ENCODE measurements at places on chromosomes 1 and 21.
A peak's percentile ranks its signal among the peaks of the same experiment; 100 is the strongest.

GRCh38 chr1:54619749-54620148 lies 3.6 kb downstream of the FAM151A start:
- DNase-seq: no peak

GRCh38 chr1:13761883-13762282 lies 61.9 kb downstream of the PRDM2 start:
- no peak for DNase-seq

- DNase-seq: no peak
These were observed 111.2 kb upstream of the OLIG2 start for GRCh38 chr21:32914424-32915039.

- DNase-seq: no peak
These were observed 46.6 kb upstream of the LYST start for GRCh38 chr1:235913311-235913710.

DNA sequence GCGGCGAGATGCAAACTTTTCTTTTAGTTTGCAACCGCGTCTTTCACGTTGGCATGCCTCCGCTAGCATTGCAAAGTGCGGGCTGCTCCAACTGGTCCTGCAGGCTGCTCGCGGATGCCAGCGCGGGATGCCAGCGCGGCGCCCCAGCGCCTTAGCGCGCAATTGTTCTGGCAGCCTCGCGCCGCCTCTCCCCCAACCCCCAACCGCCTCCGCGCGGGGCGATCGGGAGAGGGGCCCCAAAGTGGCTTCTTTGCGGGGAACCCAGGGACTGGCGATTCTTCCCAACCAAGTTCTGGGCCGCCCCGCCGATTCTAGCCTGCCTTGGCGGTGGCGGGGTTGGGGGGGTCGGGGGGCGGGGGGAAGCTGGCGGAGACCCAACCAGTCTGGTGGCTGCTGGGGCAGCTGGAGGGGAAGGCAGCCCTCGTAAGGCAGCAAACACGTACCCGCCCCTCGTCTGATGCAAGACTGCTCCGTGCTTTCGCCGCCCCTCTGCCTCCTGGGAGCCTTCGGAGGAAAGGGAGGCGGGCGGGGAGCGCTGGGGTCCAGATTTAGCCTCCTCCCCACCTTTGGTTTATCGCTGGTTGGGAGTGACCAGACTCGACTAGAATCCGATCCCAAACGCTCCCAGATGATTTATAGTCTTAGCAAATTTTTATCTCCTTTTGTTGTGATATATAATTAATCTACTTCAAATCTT lies 756 bp downstream of the PHGDH start:
- DNase-seq: peak; percentile 80

DNA sequence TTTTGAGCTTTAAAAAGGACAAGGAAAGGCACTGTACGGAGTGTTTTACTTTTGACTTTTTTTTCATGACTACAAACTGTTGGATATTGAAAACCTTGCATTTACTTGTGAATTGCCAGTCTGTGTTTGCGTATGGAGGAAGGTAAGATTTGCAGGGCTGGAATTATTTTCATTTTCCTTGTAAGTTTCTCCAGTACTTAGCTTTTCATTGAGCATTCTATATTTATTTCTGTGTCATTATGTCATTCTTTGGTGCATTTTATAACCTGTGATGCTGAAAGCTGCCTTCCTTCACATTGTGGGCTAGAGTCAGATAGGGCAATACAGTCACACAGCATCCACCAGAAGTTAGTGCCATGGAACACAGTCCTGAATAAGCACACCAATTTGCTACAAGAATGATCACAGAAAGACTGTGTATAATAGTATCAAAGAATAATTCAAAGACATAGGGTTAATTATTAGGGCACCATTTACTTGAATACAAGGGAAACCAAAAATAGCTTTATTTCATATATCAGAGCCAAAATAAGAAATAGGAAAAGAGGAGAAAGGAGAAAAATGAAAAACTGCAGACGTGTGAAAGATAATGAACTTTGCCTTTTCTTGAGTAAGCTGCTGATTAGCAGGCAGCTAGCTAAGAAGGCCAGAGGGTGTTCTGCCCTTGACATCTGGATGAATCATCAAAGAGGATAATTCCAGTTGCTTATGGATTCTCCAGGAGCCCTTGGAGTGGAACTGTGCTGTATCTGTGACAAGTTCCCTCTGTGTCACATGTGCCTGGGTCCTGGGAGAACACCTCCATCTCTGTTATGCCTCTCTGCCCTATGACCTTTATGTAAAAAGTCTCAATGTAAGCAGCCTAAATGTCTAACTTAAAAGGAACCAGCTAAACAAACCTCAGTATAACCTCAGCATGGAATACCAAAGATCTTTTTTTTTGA lies 8.0 kb upstream of the FAM20B start:
- DNase-seq: no peak

GRCh38 chr21:43764576-43765495 lies 11.3 kb downstream of the CSTB start:
- no peak for DNase-seq

DNA sequence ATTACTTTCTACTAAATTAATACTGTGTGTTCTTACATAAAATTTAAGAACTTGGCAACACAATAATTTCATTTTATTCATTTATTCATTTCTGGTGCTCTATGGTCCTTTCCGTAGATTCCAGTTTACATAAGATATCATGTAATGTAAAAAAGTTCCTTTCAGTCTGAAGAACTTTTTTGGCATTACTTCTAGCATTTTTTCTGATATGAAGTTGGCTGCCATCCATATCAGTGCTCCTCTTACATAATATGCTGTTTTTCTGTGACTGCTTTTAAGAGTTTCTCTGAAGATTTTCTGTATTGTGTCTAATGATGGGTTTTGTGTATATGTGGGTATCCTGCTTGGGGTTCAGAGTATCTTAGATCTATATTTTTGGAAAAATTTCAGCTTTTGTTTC lies 34.8 kb downstream of the LIN9 start:
- no peak for DNase-seq

DNA sequence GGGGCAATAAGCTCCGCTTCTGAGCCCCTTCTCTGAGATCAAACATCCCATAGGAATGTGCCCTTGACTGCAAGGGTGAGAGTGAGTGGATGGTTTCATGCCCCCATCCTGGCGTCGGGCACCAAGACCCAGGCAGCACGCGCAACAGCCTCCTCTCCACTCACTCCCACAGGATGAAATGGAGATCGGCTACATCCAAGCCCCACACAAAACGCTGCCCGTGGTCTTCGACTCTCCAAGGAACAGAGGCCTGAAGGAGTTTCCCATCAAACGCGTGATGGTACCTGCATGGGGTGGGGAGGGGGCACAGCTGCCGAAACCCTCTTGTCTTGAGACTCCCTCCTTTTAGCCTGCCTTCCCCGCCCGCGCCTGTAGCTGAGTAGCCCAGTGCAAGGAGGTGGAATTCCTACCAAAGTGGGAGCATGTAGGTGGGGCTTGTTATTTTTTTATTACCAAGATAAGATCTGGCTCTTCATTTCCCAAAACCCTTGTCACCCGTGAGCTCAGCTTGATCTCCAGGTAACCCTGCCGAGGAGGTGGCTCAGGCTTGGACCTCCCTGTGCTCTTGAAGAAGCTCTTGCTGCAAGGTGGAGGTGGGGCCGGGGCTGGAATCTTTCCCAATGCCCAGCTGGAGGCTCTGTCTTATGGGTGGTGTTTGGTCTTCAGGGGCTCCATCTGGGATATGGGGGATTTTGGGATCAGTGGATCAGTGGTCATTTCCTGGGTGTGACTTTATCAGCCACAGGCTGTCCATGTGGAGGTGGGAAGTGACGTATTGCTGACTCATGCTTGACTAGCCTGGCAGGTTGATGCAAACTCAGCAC lies 24.0 kb upstream of the PADI6 start:
- no peak for DNase-seq

- DNase-seq: no peak
These were observed 76.3 kb downstream of the ZP4 start for GRCh38 chr1:237814319-237814924.

DNA sequence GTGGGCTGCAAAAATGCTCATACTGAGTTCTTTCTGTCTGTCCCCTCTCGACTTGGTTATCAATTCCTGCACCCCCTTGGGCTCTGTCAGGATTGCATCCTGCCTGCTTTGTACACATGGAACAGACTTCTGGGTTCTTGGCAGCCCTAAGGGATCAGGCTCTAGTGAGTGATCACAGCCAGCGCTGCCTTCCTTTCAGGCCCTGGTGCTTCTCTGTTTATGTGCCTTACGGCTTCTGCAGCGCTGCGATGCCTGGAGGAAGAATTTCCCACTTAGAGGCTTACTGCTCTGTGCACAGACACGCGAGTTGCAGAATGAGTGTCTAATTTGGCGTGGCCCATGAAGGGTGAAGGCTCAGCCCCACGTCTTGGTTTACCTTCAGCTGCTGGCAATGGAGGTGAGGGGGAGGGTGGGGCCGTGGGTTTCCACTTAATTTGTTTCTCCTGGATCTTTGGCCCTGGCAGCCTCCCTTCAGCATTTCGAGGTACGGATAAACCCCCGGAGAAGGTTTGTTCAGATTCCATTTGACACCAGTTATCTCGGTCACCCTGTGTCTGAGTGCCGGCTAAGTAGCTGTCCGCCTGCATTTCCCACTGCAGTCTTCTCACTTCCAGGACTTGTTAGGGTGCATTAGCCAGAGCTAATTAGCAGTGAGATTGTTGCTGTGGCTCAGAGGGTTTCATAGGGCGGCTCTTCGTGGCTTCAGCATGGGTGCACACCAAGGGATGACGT lies 227.3 kb downstream of the DYRK1A start:
- DNase-seq: no peak

GRCh38 chr1:1437904-1438376 lies 2.5 kb downstream of the VWA1 start:
- DNase-seq: no peak

DNA sequence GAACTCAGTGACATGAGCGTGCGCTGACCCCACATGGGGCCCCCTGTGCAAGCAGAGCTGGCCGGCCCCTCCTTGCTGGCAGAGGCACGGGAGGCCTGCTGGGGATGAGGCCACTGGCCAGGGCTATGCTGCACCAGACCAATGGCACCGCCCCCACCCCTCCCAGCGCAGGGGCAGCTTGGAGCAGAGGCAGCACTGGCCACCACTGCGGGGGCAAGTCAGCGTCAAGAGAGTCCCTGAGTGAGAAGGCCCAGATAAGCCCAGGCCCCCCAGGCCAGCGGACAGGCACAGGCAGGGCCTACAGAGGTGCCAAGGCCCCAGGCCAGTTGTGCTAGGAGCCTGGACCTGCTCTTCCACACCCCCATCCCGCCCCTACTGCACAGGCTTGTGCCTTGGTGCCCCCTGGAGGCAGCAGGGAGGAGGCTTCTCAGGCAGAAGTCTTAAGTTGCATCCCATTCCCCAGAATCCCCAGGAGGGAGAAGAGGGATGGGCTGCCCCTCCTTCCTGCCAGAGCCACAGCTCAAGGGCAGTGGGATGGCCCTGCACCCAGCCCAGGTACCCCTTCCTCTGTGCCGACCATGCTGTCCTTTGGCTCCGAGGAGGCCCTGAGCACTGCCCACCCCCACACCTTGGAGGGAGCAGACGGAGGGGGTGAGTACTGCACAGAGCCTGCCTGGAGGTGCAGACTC lies 35.8 kb downstream of the EPHX1 start:
- no peak for DNase-seq

DNA sequence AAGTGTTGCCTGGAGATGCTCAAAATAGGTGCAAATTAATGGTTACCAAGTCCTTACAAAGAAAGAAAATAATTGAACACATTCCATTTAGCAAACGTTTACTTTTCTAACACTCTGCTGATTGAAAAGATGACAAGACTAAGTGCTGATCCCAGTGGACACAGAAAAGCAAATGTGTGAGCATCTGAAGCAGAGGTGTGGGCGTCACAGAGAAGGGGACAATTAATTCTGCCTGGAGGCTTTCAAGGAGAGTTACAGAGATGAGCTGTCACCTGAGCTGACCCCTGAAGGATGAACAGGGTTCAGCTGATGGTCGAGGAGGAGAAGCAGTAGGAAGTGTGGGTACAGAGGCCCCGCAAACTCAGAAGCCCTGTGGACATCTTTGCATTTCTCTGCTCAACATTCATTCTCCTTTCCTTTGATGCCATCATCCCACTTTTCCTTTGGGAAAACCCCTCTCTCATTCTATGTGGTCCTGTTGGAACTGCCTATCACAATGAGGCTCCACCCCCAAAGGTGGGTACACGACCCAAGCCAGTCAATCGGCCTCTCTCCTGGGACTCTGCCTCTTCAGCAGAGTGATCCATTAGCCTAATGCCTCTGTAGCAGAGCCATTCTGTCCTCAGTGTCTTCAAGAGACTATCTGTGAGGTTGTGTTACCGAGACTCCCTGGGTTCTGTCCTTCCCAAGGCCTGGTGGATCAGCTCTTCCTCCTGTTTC lies 17.2 kb upstream of the PLA2G2E start:
- DNase-seq: peak; percentile 78

DNA sequence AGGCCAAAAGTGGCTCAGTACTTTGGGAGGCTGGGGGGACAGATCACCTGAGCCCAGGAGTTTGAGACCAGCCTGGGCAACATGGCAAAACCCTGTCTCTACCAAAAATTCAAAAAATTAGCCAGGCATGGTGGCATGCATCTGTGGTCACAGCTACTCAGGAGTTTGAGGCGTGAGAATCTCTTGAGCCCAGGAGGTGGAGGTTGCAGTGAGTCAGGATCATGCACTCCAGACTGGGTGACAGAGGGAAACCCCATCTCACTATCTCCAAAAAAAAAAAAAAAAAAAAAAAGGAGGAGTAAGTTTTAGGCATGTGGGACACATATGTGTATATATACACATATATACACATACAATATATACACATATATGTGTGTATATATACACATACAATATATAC lies 165.3 kb upstream of the DPYD start:
- DNase-seq: no peak

DNA sequence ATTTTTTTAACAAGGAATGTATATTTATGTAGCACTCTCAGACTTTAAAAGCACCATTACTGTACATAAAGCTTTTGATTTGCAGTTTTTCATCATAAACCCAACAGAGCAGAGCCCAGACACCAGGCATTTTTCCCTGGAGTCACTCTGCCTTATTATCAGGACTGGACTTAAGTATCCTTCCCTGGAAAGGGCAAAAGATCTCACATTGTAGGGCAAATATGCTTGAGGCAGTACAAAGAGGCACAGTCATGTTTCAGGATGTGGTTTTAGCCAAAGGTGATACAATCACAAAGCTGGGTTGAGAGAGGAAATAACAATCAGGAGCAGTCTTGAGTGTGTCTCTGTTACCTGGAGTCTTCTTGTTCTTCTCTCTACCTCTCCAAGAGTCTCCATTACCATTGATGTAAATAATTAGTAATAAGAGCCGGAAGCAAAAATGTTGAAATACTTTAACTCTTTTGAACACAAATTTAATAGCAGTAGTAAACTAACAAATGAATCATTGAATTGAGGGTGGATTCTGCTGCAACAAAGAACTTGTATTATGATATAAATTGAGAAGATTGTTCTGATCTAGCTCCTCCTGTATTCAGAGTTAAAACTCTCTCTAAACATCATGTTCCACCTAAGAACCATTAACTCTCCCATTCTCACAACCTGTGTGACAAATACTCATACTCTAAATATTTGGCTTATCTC lies 160.5 kb downstream of the LTN1 start:
- DNase-seq: no peak

DNA sequence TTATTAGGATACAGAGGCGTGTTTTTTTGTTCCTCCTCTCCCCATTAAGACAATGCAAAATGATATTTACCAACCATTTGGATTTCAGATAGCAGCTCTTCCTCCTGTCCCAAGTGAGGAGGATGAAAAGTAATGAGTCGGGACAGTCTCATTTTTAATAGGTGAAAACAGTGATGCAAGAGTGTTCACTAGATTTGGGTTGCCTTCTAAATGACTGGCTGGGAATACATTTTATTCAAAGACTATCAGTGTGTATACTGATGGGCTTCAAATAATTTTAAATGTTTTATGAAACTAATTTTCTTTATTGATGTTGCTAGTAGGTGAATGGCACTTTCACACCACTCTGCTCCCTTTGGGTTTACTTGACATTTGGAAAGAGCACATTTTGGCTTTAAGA lies 2.1 kb downstream of the RCOR3 start:
- DNase-seq: no peak

Data from NCI-H2227 treated with DMSO at 0.1 percent for 48 hours (cell line).